ENCODE measurements at places on chromosomes 5 and 9. TPM values are rescaled to one million over a fixed set of nuclear protein-coding genes. Genes with fewer than 3 reads are reported as not detected.

DNA sequence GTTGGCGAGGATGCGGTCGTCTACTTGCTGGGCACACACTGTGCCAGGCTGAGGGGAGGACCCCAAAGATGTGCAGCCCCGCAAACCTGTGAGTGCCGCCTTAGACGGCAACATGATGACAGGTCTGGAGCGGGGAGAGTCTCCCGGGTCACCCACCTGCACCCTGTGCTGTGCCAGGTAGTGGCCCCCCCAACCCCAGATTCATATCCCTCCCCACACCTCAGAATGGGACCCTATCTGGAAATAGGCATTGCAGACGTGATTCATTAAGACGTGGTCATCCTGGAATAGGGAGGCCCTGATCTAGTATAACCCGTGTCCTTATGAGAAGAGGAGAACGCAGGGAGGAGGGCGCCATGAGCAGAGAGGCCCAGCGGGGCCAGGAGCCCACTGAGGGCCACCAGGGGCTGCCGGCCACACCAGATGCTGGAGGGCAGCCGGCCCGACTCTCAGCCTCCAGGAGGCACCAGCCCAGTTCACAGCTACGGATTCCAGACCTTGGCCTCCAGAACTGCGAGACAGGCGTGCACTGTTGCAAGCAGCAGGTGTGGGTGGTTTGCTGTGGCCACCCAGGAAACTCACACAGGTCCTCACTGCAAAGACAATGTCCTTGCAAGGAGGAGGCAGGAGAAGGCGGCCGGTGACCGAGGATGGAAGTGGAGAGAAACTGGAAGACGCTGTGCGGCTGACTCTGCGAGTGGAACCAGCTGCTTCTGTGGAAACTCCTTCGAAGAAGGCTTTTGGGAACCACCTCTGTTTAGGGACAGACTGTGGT, 131.9 kb upstream of the LPCAT1 start:
- peak; percentile 10 for DNase-seq

DNA sequence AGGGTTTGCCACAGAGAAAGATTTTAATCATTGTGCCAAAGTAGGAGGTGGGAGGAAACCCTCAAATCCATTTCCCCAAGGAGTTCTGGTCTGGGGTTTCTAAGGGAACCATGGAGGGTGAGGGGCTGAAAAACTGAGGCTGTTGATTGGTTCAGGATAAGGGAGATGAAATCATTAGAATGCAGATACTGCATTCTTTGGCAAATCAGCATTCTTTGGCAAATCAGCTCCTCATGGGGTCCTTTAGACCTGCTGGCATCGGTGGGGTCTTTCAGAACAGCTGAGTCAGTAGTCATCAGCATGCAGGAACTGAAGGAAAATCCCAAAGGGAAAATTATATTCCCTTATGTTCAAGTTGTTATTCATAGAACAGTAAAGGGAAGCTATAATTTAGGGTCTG, 585.5 kb downstream of the ISL1 start:
- DNase-seq, result no peak

DNA sequence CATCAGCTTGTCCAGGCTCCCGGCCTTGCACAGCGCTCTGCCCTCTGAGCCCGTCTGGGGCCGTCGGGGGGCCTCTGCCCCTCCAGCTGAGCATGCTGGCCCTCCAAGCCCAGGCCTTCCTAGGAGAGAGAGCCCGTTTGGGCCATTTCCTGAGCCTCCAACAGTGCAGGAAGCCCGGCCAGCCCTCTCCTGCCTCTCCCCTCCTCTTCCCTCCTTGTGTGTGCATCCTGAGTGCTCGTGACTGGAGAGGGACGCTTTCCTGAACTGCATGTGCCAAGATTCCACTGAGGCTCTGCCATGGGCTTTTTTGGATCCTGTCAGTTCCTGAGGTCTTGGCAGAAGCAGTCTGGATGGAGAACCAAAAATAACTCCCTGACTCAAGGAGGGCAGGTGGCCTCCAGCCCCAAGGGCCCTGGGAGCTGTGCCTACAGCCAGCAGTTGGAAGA, 15.6 kb downstream of the OLFM1 start:
- DNase-seq, result no peak

- no peak for DNase-seq
These were observed 140.9 kb upstream of the GAS1 start for GRCh38 chr9:87088192-87088591.

GRCh38 chr9:81512641-81513040, 176.7 kb downstream of the TLE1 start:
- DNase-seq, result no peak

DNA sequence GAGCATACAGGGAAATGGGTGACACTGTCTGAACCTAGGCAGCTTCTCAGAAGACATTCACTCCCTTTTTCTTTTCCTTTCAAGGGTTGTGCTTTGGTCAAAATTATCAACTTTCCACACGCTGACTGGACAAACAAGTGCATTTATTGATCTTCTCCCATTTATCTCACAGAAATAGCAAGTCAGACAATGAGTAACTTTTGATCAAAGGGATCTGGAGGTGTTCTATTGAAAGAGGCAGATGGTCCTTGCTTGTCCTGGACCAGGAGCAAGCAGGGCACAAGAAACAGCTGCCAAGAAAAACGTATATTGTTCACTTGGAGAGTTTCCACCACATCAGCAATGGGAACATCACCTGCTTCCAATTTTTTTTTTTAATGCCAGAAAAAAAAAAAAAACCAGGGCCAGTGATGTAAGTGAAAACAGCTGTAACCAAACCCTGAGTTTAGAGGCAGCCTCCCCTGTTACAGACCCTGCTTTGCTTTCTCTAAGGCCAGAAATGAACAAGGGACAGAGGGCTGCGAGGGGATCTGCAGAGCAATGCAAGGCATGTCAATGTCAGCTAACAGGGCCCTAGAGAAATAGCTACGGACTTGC, 79.8 kb downstream of the NIPSNAP3B start:
- no peak for DNase-seq

GRCh38 chr9:109907400-109907799, 127.4 kb downstream of the PALM2AKAP2 start:
- no peak for DNase-seq

GRCh38 chr9:85451680-85452079, 290.1 kb downstream of the AGTPBP1 start:
- no peak for DNase-seq

- DNase-seq, result no peak
These were observed 305.0 kb downstream of the TENT4A start for GRCh38 chr5:7018198-7018597.

NOXA1 gene
- total RNA-seq, result 12.9 TPM

Measured in body of pancreas (tissue), 4 donors.